CD4-positive, alpha-beta T cell treated with Interleukin-4 for 4 hours (primary cell): ENCODE measurements at places on chromosomes 7 and 10.

DNA sequence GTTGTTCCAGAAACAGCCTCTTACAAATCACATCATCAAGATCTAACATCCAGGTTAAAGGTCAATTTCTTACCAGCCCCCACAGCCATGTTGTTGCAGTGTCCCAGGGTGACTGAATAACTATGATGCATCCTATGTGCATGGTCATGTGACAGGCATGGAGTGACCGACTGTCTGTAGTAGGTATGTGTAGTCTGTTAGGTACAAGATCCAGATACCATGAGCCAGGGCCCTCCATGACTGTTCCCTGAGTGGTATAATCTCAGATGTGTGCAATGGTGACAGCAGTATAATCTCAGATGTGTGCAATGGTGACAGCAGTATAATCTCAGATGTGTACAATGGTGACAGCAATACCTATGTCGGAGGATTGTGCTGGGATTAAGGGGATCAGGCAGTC, 8.8 kb downstream of the CDHR3 start:
- no peak for DNase-seq

- DNase-seq = no peak
Measured at GRCh38 chr10:126239844-126240243, 148.4 kb downstream of the ADAM12 start.

- peak; percentile 56 for DNase-seq
Measured at GRCh38 chr10:132387764-132388210, 9.2 kb upstream of the PWWP2B start.

GRCh38 chr10:73332379-73332778, 26.3 kb downstream of the CFAP70 start:
- no peak for DNase-seq

DNA sequence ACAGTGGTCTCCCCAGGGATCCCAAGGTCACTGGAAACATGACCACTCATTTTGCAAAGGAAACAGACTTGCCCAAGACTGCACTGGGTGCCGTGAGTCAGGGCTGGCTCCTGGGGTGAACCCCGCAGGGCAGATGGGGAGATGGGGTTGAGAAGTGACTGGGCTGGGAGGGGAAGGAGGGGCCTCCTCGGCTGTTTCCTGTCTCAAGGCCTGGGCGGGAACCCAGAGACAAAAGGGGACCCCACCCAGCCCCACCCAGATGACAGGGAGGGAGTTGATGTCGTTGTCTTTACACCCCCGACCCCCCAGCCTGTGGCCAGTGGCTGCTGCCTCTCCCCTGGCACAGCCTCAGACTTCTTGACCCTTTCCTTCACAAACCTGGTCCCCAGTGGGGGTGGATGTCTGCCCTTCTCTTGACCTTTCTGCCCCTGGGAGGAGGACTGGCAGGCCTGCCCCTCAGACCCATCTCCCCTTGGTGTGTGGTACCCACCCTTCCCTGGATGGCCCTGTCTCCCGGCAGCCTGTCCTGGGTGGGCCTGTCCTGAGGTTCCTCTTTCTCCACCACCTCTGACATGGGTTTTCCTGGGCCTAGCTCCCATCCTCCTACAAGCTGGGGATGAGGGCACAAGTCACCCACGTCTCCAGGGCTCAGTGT, 1.4 kb downstream of the MYO1G start:
- peak; percentile 88 for DNase-seq

GRCh38 chr10:120209124-120209762, 247.8 kb upstream of the PLPP4 start:
- no peak for DNase-seq

DNA sequence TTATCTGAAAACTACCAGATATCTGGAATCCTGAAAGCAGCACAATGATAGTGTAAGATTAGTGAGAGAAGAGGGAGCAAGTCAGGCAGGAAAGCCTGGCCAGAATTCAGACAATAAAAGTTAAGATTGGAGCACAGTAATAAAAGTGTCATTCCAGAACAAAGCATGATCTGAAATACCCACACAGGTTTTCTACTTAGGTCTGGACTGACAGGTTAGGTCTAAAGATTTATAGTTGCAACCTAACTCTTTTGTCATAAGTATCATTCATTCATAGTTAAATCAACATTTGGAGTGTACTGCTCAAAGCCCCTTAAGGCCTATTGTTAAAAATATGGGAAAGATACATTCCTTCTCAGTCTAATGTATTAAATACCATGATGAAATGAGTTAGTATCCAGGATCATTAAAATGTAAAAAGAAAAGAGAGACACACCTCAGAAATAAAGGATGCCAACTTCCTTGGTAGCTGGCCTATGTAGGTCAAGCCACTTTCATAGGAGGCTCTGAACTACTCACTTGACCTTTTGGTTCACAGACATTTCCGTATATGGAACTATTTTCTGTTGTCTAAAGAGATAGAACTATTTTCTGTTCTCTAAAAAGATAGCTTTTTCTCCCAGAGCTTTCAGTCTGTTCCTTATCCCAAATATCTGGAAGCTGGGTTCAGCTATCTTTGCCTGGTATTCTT, 105.2 kb downstream of the FAS start:
- no peak for DNase-seq

- no peak for DNase-seq
Measured at GRCh38 chr7:38291650-38292049, 18.2 kb upstream of the TARP start.

GRCh38 chr7:102284891-102285539, 1.7 kb upstream of the SH2B2 start:
- no peak for DNase-seq

DNA sequence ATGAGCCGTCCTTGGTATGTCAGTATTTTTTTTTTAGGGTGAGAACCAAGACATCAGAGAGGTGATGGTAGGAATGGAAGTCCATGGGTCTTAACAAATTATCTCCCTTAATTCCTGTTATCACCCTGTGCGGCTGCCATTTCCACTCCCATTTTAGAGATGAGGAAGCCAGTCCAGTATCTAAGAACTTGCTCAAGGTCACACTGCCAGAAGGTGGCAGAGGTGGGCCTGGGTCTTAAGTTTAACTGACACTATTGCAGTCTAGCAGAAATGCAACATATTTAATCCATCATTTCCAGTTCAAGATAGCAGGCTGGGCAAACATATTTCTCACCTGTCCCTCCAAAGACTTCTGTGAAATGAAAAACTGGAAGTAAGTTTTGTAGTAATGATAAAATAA, 108.3 kb downstream of the GLI3 start:
- no peak for DNase-seq

DNA sequence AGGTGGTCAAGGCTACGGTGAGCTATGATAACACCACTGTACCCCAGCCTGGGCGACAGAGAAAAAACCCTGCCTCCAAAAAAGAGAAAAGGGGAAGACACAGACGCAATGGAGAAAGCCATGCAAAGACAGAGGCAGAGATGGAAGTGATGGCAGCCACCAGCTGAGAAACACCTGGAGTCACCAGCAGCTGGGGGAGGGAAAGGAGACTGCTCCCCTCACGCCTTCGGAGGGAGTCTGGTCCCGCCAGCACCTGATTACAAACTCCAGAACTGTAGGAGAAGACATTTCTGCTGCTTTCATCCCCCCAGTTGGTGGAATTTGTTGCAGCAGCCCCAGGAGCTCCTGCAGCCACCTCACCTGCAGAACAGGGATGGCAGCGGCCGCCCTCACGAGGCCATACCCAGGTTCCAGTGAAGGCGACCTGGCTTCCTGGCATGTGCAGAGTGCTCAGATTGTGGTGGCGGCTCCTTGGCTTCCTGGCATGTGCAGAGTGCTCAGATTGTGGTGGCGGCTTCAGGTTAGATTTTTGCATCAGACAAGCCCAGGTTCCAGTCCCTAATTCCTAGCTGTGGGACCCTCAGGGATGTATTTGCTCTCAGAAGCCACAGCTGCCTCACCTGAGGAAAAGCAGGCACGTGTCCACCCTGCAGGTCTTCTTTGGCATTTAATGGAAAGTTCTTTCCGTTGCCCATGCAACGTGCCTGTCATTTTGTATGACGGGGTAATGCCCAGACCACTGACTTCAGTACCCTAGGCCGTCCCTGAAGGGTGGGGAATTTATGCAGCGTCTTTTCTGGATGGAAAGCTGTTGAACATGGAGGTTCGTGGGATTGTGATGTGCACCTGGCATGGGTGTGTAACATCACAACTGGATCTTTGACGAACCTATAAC, 182.9 kb downstream of the EBF3 start:
- DNase-seq = no peak

DNA sequence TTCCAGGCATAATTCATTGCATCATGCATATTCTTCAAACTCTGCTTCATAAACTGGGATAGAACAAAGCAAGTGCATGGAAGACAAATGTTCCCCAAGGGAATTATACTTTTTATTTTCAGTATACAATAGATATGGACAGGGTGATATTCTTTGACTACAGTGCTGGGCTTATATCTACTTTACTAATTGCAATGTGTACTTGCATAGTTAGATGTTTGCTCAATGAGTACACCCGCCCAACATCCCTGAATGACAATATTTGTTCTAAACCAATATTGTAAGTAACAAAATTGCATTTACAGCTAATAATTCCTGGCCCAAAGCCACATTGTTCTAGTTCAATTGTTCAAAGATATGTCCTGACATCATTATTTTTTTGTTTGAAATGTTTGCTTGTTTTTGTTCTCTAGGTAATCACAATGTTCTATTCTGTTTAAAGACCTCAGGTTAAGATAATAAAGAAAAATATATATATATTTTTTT, 171.4 kb downstream of the PTN start:
- no peak for DNase-seq

GRCh38 chr10:13335881-13336280, 12.2 kb downstream of the SEPHS1 start:
- no peak for DNase-seq

- peak; percentile 69 for DNase-seq
Measured at GRCh38 chr10:89029785-89030437, 39.3 kb downstream of the FAS start.

DNA sequence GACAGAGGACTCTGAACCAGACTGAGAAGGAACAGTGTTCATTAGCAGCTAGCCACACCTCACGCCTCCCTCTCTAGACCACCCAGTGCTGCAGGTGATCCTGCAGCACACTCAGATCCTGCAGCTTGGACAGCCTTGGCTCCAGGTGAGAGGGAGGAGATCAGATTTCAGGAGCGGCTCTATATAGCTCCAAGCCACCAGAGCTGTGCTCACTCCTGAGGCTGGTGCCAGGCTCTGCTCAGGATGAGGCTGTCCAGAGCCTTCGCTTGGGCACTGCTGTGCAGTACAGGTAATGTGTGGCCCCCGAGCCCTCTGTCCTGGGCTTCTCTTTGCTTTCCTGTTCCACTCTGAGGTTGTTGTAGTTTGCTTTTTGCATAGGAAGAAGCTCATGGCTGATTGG, 42.4 kb downstream of the C10orf120 start:
- no peak for DNase-seq

GRCh38 chr10:69639291-69640195, 9.5 kb downstream of the FAM241B start:
- peak; percentile 65 for DNase-seq

GRCh38 chr7:40972426-40972825, 730.5 kb downstream of the INHBA start:
- DNase-seq = no peak

GRCh38 chr7:40899151-40899550, 764.3 kb downstream of the SUGCT start:
- no peak for DNase-seq

DNA sequence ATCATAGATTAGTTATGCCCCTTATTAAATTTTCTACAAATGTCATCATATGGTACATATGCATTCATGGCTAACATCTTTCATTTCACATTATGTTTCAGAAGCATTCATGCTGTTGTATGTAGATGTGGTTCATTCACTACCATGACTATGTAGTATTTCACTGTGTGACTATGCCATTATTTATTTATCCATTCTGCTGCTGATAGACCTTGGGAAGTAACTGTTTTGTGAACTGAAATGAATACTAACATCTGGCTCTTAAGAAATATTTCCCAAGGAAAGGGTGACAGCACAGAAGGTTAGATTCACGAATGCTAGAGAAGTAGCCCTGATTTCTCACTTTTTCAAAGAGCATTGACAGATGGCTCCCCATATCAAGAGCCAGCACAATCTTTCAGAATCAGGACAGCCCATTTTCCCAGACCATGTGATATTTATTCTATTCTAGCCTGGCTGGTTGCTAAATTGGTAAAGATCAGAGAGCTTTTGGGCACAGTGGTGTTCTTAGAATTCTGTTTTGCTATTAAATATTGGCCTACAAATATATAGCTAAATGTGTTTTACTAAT, 157.4 kb downstream of the DYNC1I1 start:
- no peak for DNase-seq

DNA sequence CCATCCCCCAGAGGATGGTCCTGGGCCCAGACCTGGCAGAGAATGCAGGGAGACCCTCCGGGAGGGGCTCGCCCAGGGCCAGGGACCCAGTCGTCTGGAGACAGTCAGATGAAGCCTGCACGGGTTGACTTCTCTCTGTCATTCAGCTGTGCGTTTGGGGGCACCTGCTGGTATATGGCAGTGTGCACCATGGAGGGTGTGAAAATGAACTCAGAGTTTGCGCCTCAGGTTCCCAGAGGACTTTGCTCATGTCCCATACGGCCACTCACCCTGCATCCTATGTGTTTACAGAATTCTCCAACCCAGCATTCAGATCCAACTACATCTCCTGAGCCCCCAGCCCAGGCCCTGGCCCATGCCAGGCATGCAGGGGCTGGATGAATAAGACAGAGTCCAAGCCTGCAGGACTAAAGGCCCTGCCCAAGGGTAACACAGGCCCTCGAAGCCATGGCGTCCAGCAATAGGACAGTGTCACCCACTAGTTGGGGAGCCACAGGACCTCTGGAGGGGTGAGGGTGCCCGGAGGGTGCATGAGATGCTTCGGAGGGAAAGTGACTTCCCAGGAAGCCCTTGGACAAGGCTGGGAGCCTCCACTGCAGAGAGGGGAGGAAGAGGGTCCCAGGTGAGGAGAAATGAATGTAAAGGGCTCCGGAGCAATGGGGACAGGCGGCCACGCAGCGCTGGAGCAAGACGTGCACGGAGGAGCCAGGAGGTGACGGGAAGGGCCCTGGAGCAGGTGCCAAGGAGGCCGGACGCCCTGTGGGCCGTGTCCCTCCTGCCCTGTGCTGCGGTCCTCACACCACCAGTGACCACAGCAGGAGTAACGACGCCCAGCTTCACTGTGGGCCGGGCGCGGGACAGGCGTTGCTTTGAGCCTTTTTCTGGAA, 36.3 kb downstream of the CALML3 start:
- no peak for DNase-seq

DNA sequence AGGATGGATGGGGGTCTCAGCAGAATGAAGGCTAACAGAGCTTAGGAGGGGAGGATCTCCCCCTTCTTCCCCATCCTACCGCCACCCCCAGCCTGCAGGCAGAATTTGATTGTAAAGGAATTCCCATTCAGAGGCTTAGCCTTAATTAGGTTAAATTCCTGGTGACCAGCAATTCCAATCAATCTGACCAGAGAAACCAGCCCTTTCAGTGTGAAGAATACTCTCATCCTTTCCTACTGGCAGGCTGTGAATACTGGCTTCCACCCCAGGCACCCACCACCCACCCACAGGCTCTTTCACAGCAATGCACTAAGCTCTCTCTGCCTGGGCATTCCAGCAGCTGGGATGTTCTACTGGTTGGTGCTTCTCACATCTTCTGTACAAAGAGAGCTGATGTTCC, 137.9 kb upstream of the LYZL1 start:
- DNase-seq = no peak

GRCh38 chr10:77004917-77005564, 632.6 kb downstream of the KCNMA1 start:
- DNase-seq = no peak

- DNase-seq = no peak
Measured at GRCh38 chr7:111568419-111568818, 6.1 kb upstream of the IMMP2L start.

GRCh38 chr7:138477081-138477578, 17.1 kb downstream of the TRIM24 start:
- DNase-seq = no peak
